ENCODE measurements at places on chromosomes 2 and 18. TPM values are rescaled to one million over a fixed set of nuclear protein-coding genes. Genes with fewer than 3 reads are reported as not detected.

TXNDC2 gene
- total RNA-seq: 0.16 TPM

KIF1A gene
- total RNA-seq: under 0.01 TPM

SCYGR4 gene
- not detected for total RNA-seq

ACADL gene
- total RNA-seq: 2.5 TPM

ST8SIA3 gene
- total RNA-seq: not detected

CCL20 gene
- total RNA-seq: 6.7 TPM

STON1 gene
- 45.6 TPM for total RNA-seq

L3MBTL4 gene
- total RNA-seq: 7.8 TPM

CTAGE1 gene
- total RNA-seq: not detected

SCG2 gene
- total RNA-seq: 0.32 TPM

ABCG5 gene
- not detected for total RNA-seq

FMNL2 gene
- 78.1 TPM for total RNA-seq

PLCL1 gene
- 6.6 TPM for total RNA-seq

INO80B gene
- total RNA-seq: 12.6 TPM

NDUFS1 gene
- total RNA-seq: 55.1 TPM

ADI1 gene
- 78.2 TPM for total RNA-seq

PAX8 gene
- under 0.01 TPM for total RNA-seq

BUB1 gene
- total RNA-seq: 2.5 TPM

All from breast epithelium (tissue), 4 donors.